ENCODE measurements at places on chromosomes 13 and 19.

DNA sequence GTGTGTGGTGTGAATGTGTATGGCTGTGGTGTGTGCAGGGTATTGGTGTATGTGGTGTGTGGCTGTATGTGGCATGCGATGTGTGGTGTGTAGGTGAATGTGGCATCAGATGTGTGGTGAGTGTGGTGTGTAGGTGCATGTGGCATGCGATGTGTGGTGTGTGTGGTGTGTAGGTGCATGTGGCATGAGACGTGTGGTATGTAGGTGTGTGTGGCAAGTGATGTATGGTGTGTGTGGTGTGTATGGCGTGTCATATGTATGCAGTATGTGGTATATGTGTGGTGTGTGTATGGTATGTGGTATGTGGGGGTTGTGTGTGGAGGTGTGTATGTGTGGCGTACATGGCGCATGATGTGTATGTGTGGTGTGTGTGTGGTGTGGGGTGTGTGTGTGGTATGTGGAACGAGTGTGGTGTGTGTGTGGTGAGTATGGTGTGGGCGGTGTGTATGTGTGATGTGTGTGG lies 63.4 kb downstream of the PEPD start:
- no peak for DNase-seq

GRCh38 chr13:113763254-113763653 lies 4.2 kb downstream of the TMEM255B start:
- no peak for DNase-seq

DNA sequence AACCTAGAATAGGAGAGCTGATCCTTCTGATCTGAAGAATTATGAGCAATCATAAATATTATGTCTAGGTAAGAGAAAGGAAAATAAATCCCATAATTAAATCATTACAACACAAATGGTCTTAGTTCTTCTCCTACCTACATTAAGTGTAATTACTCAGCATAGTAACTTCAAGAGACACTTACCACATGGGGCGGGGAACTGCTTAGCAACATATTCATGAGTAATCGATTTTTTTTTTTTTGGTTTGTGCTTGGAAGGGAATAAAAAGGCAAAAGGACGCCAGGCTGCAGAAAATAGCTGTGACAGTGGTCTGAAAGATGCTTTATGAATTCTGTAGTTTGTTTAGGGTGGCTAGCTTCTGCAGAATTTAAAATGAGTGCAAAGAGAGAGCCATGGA lies 103.3 kb upstream of the HTR2A start:
- DNase-seq: no peak

GRCh38 chr19:55593096-55593772 lies 6.1 kb downstream of the FIZ1 start:
- no peak for DNase-seq

DNA sequence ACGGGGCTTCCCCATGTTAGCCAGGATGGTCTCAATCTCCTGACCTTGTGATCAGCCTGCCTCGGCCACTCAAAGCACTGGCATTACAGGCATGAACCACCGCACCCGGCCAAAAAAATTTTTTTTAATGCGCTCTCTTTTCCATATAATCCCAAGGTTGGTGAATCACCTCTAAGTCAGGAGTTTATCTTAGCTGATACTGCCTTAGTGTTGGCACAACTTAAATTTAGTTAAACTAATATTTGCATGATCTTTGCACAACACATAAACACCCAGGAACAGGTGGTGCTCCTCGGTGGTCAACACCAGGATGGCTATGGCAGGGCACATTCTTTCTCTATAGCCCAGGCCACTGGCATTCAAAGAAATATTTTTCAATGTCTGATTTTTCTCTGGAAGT lies 24.1 kb upstream of the PSG7 start:
- DNase-seq: peak; percentile 85

- peak; percentile 64 for DNase-seq
Observed at GRCh38 chr19:7637374-7638256, 705 bp downstream of the STXBP2 start.

- no peak for DNase-seq
Observed at GRCh38 chr13:33208290-33209220, 77.0 kb downstream of the STARD13 start.

GRCh38 chr19:10517760-10518443 lies 655 bp upstream of the S1PR5 start:
- DNase-seq: peak; percentile 26

GRCh38 chr13:75485286-75486062 lies 3.5 kb upstream of the TBC1D4 start:
- peak; percentile 22 for DNase-seq

- no peak for DNase-seq
Observed at GRCh38 chr13:36456577-36456976, 24.3 kb downstream of the CCNA1 start.

GRCh38 chr13:114286808-114287207 lies 5.4 kb downstream of the UPF3A start:
- DNase-seq: no peak

- DNase-seq: no peak
Observed at GRCh38 chr13:77518266-77518665, 17.2 kb upstream of the SCEL start.
